GM13977 (cell line): ENCODE measurements at places on chromosomes 5 and 9.

GRCh38 chr5:139812323-139812722 lies 16.7 kb downstream of the PSD2 start:
- DNase-seq = no peak

GRCh38 chr9:36121971-36122370 lies 14.6 kb upstream of the GLIPR2 start:
- no peak for DNase-seq

- no peak for DNase-seq
These were observed 2.9 kb upstream of the ARSI start for GRCh38 chr5:150305557-150305956.

GRCh38 chr9:113769412-113769811 lies 106.7 kb upstream of the ZNF618 start:
- DNase-seq = no peak

DNA sequence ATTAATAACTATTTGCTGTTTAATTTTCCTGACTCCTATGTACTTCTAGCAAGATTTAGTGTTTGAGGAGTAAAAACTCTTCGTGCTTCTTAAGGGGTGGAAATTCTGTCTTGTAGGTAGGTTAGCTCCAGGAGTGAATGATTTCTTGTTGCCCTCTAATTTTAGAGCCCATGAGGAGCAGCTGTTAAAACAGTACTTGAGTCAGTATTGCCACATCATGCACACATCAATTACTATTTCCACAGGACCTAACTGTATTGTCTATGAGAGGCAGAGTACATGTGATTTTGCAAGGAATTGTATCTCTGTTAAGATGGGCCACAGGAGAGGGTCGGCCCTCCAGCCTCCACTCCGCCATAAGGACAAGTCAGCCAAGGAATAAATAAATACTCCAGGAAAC lies 91.2 kb downstream of the PDZD2 start:
- DNase-seq = no peak

DNA sequence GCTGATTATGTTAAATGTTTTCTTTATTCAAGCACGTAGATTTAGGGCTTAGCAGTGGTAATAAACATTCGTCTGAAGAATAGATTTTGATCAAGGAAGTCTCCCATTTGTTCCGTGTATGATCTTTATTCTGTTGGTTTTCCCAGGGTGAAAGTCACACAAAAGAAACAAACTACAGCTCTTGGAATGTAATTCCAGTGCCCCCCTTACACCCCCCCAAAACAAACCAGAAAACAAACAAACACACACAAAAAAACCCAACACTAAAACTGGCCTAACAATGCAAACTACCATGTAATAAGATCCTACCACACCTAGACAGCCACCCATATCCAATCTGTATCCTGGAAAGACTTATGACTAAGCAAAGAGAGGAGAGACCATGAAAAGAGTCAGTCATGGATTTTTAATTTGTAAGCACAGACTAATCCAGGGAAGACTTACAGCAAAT lies 196.2 kb upstream of the ELL2 start:
- no peak for DNase-seq

DNA sequence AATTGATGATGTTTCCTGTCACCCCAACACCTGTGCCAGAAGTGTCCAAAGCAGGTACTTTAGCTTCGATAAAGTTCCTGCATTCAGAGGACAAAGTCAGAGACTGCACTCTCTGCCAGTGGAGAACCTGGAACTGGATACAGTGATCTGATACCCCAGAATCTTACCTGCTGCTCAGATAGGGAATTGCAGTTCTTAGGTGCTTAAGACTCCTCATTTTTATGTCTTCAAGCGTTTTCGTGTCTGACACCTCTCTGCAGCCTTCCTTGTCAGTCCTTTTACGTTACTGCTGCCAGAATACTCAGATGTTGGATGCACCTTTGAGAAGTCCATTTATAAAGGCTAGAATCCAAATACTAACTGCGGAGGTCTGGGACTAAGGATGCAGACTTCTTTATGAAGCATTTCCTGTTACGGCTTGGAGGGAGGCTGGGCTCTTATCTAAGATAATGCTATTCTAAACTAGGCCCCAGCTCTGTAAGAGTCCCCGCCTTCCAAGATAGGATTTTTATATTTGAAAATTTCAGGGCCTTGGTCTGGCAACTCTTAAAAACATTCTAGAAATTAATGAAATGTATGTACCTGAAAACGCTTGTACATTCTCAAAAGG lies 1.9 kb downstream of the ISOC1 start:
- no peak for DNase-seq

- DNase-seq = no peak
These were observed 286.7 kb upstream of the KLF9 start for GRCh38 chr9:70701163-70701562.

- no peak for DNase-seq
These were observed 1281.2 kb upstream of the NUDT12 start for GRCh38 chr5:104843822-104844221.

GRCh38 chr5:163614787-163615186 lies 109.4 kb downstream of the MAT2B start:
- no peak for DNase-seq

DNA sequence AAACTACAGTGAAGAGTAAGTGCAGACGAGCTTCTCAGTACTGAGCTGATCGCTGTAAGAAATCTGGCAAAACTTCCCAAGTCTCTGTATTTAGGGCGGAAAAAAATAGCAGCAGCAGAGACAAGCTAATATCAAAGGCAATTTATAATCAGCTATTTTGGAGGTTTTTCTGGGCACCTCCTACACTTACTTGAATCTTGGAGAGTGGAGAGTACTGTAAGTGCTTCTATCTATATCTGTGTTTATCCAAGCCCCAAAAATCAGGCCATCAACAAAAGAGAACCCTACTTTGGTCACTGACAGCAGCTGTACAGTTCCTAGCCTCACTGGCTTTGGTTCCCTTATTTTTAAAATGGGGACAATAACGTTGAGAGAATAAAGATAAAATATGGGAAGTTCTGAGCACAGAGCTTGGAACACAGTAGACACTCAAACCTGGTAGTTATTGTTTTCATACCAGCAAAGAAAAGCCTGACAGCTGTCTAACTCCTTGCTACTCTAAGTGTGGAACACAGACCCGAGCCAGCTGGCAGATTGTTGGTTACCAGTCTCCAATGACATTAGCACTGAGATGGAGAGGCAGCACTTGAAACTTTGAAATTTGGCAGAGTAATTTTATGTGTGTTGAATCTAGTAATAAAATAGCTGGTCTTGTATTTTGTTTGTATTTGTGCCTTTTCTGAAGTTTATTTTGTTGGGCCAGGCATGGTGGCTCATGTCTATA lies 96.0 kb upstream of the SLC28A3 start:
- DNase-seq = no peak

- DNase-seq = no peak
These were observed 48.9 kb upstream of the DMRT1 start for GRCh38 chr9:792331-793260.

DNA sequence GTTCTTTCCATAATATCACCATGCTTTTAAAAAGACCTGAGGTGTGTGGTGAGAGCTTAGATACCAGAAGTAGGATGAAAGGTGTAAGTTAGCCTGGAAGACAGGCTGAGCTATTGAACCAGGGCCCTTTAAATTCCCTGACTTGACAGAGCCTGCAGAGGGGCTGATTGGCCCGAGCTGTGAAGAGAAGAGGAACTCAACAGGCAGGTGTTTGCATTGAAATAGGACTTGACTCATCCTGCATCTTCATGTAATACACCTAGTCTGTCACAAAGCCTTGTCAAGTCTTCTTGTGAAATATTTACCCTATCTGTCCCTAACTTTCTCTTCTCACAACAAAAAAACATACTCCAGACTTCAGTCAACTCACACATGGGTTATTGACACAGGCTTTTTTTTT lies 16.6 kb upstream of the ANP32B start:
- DNase-seq = no peak

DNA sequence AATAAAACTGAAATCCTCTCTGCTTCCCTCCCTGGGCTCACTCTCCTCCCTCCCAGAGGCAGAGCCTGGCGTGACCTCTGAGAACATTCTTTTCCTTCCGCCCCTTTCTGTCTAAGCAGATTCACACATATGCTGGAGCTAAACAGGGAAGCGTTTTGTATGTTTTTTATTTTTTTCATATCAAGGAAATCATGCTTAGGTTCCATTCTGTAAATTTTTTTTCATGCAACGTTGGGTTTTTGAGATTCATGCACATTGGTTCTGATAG lies 20.2 kb upstream of the BARHL1 start:
- DNase-seq = no peak

DNA sequence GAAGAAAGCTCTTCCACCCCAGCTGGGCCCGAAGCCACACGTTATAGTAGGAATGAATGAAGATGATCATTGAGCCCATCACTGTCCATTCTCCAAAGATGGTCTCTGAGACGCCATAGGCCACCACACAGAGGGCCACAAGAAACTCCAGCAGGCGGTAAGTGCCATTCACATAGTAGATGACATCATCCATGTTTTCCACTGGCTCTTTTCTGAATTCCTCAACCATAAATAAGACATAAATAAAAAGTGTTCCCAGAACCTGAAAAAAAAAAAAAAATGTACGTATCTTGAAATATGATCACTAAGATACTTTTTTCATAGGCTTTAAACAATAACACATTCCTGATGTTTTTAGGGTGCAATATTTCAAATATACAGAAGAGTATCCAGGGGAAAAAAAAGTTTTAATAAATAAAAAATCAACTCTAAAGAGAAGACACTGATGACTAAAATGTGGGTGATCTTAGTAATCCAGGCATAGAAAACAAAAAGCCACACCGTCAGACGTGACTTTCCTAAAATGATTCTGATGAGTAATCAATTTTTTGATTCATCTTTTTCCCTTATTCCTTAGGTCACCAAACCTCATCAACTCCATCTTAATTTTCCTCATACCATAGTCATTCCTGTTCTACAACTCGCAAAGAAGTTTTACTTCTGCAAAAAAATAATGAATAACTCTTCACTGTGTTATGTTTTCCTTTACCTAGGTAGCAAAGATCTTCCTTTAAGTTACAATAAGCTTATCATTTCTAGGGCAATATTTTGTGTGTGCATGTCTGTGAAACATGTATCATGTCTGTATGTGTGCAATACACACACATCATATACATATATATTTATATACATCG lies 47.8 kb downstream of the RNF145 start:
- no peak for DNase-seq

DNA sequence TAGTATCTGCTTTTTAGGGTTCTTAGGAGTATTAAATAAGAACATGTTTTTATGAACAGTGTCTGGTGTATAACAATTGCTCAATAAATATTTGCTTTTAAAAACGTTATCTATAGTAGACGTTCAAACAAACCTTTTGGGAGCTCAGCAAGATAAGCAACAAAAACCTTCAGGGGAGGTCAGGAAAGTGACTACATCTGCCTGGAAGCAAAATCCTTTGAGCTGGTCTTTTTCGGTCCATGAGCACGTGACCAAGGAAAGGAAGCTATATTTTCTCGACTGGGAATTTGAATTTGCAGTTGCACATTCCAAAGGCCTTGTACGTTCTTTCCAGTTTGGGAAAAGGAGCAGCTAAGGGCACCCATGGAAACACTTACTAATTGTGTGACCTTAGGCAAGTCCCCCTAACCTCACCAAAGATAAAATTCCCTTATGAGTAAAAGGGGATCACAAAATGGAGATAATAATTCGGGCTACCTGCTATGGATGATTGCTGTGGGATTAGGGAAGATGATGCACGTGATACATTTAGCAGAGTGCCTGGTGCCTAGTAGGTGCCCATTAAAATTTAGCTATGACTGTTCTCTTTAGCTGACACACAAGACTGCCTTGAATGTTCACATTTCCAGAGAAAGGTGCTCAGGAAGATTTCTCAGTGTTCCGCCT lies 45.4 kb downstream of the PTTG1 start:
- DNase-seq = no peak

DNA sequence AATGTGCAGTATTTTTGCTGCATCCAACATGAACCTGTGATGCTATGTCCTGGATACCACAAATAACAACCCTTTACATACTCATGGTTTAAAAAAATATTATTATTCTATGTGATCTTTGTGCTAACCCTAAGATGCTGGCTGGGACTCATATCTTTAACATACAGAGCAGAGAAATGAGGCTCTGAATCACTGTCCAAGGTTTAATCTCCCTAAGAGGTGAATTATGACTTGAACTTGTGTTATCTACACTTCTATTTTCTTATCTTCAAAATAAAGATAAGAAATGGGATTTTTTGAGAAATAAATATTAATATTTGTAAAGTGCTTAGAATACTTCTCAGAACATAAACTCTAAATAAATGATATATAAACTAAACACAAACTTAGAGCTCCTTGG lies 68.8 kb upstream of the GRIA1 start:
- no peak for DNase-seq

DNA sequence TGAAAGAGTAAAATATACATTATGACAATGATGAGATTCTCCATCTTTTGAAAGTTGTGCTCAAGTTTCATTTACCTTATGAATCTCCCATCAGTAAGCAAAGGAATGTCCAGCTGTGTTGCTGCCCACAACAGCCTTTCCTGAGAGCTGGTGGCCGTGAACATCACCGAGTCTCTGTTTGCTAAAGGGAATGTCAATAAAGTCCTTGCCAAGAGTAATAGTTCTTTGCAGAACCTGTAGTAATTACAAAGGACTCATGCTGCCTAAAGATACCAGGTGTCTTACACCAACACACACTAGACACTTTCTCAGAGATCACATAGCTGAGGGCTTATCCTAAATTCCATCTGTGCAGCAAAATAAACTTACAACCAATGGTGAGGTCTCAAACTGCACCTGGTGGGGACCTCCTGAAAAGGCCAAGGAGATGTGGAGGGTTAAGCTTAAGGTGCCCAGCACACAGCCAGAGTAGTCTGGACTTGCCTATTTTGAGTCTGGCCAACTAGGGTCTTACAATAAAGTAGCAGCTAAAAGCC lies 111.1 kb upstream of the DAPK1 start:
- DNase-seq = no peak

GRCh38 chr9:36923025-36923625 lies 110.9 kb downstream of the PAX5 start:
- no peak for DNase-seq

- DNase-seq = no peak
These were observed 527.8 kb downstream of the AGTPBP1 start for GRCh38 chr9:85213650-85214607.

GRCh38 chr5:172685091-172685490 lies 44.0 kb downstream of the NEURL1B start:
- no peak for DNase-seq

- no peak for DNase-seq
These were observed 15.5 kb downstream of the SPATA31E1 start for GRCh38 chr9:87898151-87898550.

DNA sequence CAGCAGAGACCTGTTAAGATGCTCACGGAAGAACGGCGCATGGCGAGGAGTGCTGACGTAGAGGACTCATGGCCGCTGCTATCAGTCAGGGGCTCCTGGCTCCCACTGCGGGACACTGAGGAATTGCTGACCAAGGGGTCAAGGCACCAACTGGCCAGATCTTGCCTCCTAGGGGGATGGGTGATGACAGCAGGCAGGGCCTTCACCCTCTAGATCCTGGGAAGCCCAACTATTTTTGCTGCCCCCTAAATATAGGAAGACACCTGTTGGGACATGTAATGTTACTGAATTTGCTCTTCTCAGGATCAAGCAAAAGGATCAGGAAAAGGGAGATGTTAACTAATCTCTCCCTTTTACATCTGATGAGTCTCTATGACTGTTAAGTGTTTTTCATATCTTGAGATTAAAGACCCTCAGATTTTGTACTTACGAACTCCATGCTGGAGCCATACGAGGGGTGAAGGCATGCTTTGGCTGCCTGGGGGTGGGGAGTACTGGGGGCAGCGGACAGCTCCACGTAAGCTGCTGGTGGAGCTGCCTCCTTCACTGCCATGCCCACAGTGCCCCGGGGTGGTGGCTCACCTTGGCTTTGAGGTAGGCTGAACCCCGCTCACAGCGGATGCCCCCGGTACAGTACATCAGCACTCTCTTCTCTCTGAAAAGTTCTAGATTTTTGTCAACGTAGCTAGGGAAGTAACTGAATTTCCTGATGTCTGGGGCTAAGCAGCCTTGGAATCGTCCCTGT lies 28.1 kb downstream of the TSTD2 start:
- DNase-seq = no peak
